ENCODE measurements at places on chromosomes 5 and 9. TPM values are rescaled to one million over a fixed set of nuclear protein-coding genes. Genes with fewer than 3 reads are reported as not detected.

GALNT12 gene
- total RNA-seq = 3.3 TPM

ADRB2 gene
- total RNA-seq = 1.0 TPM

DMRTA1 gene
- 1.8 TPM for total RNA-seq

CER1 gene
- total RNA-seq = not detected

CARD9 gene
- 1.7 TPM for total RNA-seq

PPIC gene
- 45.8 TPM for total RNA-seq

ZDHHC11B gene
- 1.4 TPM for total RNA-seq

ARID3C gene
- 0.33 TPM for total RNA-seq

SKIC3 gene
- 69.1 TPM for total RNA-seq

UNC5A gene
- total RNA-seq = 0.13 TPM

PCDHB13 gene
- total RNA-seq = 1.0 TPM

BRD9 gene
- total RNA-seq = 64.3 TPM

ECSCR gene
- not detected for total RNA-seq

OLFM1 gene
- 0.39 TPM for total RNA-seq

HAND1 gene
- 0.10 TPM for total RNA-seq

MYORG gene
- total RNA-seq = 9.7 TPM

CDX1 gene
- total RNA-seq = not detected

SLC25A2 gene
- 0.28 TPM for total RNA-seq

NR5A1 gene
- total RNA-seq = 2.5 TPM

S1PR3 gene
- 8.1 TPM for total RNA-seq

PIP5K1B gene
- total RNA-seq = not detected

SLC46A2 gene
- total RNA-seq = not detected

ANXA1 gene
- 72.0 TPM for total RNA-seq

DOK3 gene
- total RNA-seq = 12.4 TPM

SARDH gene
- total RNA-seq = 0.13 TPM

PCA3 gene
- total RNA-seq = not detected

AFAP1L1 gene
- total RNA-seq = 15.2 TPM

STKLD1 gene
- total RNA-seq = 0.74 TPM

ABITRAM gene
- total RNA-seq = 6.4 TPM

ANKRD33B gene
- 19.1 TPM for total RNA-seq

FAM221B gene
- total RNA-seq = not detected

IL4 gene
- total RNA-seq = not detected

CTSV gene
- total RNA-seq = 27.1 TPM

KIAA0825 gene
- total RNA-seq = 1.6 TPM

ANGPTL2 gene
- 0.08 TPM for total RNA-seq

SH3TC2 gene
- total RNA-seq = 0.33 TPM

ZNF462 gene
- total RNA-seq = 34.8 TPM

SLC45A2 gene
- not detected for total RNA-seq

TXNDC8 gene
- not detected for total RNA-seq
